Activated CD4-positive, alpha-beta T cell treated with anti-CD3 and anti-CD28 coated beads for 24 hours (primary cell): ENCODE measurements at places on chromosomes 1 and 21.

- DNase-seq: no peak
Observed at GRCh38 chr1:115539061-115539460, 102.7 kb upstream of the VANGL1 start.

DNA sequence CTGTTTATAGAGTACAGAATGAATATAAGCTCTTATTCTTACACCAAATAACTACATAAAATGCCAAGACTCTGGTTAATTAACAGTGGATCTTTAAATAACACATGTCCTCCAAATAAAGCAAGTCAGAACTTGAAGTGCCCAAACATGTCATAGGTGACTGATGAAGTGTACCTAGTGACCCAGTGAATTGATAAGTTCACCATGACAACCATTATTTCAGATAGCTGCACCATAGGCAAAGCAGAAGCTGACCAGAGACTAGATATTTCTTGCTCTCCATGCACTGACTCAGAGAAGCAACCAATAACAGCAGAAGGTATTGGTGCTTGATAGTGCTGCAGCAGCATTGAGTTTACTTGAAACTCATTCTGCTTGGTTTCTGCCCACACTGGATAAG lies 192.1 kb downstream of the DUSP10 start:
- no peak for DNase-seq

DNA sequence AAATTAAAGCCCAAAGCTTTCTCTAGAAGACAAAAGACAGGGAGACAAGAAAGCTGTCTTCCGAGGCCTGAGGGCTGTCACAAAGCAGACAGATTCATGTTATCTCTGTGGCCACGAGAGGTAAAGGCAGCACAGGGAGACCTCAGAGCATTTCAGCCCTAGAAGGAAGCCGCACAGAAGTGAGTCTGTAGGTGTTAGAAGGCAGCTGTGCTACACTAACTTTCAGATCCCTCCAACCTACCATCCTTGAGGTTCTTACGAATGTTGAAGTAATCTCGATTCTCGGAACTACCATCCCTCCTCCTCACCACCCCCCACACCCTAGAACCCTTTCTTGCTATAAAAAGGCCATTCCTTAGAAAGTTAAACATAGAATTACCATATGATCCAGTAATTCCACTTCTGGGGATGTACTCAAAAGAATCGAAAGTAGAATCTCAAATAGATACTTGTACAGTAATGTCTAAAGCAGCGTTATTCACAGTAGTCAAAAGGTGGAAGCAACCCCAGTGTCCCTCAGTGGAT lies 21.5 kb upstream of the LYST start:
- peak; percentile 62 for DNase-seq

GRCh38 chr1:179197690-179198297 lies 31.7 kb downstream of the ABL2 start:
- no peak for DNase-seq

GRCh38 chr21:34788879-34789278 lies 120.1 kb downstream of the CLIC6 start:
- DNase-seq: no peak

DNA sequence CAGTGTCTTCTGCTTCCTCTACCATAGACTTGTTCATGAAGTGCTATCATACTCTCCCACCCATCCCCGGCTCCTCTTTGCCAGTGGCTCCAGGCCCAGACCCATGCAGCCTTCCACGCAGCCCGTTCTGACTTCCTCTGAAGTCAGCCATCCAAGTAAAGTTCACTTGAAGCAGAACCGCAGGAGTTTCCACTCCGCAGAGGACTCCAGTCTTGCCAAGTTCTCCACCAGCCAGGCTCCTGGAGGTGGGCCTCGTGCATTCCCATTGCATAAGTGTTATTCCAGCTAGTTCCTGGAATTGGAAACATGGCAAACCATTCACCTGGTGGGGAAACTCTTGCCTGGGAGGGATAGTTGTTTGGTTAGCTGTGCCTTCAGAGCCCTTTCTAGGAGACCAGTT lies 185.1 kb downstream of the PLPP3 start:
- no peak for DNase-seq

DNA sequence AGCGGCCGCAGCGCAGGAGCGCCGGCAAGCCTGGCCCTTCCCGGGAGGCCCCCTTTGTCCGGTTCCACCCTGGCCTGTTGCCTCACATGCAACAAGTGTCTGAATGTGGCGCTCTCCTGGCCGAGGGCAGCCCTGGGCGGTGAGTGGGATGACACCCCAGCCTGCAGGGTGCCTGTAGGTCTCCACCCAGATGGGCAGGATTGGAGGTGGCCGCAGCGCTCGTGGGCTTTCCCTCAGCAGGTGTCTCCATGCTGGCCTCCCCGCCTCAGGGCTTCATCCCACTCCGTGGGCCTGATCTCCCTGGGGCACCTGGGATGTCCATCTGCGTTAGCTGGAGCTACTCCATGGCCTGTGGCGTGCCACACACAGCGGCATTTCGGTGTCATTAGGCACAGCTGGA lies 1.5 kb downstream of the MIB2 start:
- DNase-seq: no peak
